ENCODE measurements at places on chromosomes 6 and 20.

- H3K27ac ChIP-seq, result no peak overlapping the region
- DNase-seq, result no peak
- no peaks in the 10 kb centered on the region for H3K4me1 ChIP-seq
- peaks cover 10% of the 10 kb centered on the region for H3K27me3 ChIP-seq
Observed at GRCh38 chr20:33874129-33874528, 63.0 kb downstream of the CHMP4B start.

DNA sequence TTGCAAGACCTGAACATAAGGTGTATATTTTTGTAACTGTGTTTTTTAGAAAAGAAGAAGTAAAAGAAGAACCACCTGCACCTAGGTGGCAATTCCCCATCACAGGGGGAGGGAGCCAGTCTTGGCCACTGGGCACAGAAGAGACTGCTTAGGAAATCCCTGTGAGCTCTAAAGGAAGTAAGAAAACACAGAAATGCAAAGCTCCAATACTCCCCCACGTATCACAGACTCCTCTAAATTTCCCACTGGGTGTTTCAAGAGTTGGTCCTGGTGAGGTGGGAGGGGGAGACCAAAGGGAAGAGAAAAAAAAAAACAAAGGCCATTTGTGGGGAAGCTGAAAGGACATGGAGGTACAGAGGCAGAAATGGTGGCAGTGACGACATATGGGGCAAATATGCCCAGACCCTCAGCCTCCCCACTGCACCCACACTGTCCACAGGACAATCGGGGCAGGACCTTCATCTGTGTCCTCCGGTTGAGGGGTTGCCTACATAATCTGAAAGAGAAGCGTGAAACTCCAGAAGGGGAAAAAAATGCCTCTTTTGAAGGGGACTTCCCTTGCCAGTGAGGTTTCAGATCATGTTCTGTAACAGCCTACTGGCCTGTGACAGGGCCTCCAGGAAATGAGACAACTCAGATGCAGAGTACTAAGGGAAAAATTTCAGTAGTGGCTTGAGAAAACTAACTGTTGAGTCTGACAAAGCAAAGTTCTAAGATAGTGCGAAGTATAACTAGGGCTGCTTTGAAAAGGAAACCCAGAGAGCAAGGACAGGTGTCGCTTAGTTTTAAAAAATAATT is 226.2 kb upstream of the MARCKS start:
- H3K4me3 ChIP-seq, result no peak overlapping the region
- H3K27ac ChIP-seq, result peak overlapping the region; percentile 22
- no peak for DNase-seq
- peaks cover 12% of the 10 kb centered on the region for H3K4me1 ChIP-seq
- H3K36me3 ChIP-seq, result no peaks in the 10 kb centered on the region

- peaks cover 3% of the 10 kb centered on the region for H3K27me3 ChIP-seq
- no peak overlapping the region for H3K27ac ChIP-seq
- no peaks in the 10 kb centered on the region for H3K36me3 ChIP-seq
- no peak for DNase-seq
- H3K4me1 ChIP-seq, result peaks cover 4% of the 10 kb centered on the region
Observed at GRCh38 chr20:45818239-45818638, 5.8 kb downstream of the UBE2C start.

DNA sequence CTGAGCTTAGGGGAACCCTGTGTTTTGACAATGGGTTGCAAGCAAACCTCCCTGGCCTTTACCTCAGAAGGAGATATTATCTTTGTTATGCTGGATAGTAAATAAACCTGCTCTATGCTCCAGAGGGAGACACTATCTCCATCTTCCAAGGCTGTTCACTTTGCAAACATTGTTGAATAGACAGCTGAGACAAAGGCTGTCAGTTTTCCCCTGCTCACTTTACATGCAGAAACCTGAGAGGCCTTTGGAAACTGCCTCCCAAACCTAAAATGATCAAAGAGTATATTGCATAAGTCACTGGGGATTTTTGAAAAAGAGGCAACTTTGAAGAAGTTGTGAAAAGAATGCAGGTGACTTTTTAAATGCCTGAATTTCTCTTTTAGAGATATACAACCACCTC is 61.6 kb downstream of the MRAP2 start:
- no peak overlapping the region for H3K4me3 ChIP-seq
- H3K4me1 ChIP-seq, result no peaks in the 10 kb centered on the region
- peaks cover 1% of the 10 kb centered on the region for H3K27me3 ChIP-seq
- DNase-seq, result no peak
- no peak overlapping the region for H3K27ac ChIP-seq

DNA sequence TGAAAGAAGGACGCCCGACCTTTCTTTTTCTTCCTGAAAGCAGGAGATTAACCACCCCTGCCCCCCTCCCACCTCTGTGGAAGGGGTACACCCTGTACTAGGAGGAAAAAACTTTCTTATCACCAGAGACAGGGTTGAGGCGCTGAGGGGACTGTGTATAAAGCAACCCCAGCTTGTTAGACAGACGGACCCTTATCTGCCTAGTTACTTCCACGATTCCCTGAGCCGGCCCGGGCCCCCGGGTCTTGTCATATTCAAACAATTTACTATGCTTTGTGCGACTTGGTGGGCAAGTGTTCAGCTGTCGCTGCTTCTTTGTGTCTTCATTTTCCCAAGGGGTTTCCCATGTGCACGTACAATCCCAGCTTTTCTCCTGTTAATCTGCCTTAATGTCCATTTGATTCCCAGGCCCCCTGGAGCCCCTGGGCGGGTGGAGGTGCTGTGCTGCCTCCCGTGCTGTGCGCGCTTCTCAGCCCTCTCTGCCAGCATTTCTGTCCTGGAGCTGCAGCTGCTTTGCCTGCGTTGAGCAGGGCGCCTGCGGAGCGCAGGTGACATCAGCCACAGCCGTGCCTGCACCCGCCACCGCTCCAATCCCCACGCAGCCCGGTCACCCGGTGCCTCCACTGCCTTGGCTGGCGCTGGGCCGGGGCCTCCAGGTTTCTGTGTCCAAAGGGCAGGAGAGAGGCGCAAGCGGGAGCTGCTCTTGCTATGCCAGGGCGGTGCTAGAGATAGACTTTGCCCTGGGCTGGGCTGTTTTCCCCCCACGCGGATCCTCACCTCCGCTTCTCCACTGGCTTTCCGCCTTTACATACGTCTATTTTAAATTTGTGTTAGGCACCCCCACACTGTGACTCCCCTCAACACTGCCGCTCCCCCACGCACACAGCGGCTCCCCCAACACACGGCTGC is 96.2 kb downstream of the TTLL2 start:
- no peak for DNase-seq
- no peaks in the 10 kb centered on the region for H3K36me3 ChIP-seq
- H3K4me1 ChIP-seq, result peaks cover 29% of the 10 kb centered on the region
- H3K27ac ChIP-seq, result no peak overlapping the region
- peaks cover 7% of the 10 kb centered on the region for H3K27me3 ChIP-seq

- peaks cover 11% of the 10 kb centered on the region for H3K4me1 ChIP-seq
- no peak overlapping the region for H3K27ac ChIP-seq
- H3K36me3 ChIP-seq, result no peaks in the 10 kb centered on the region
- H3K27me3 ChIP-seq, result peaks cover 6% of the 10 kb centered on the region
Observed at GRCh38 chr6:46032110-46032998, 16.7 kb upstream of the CLIC5 start.

DNA sequence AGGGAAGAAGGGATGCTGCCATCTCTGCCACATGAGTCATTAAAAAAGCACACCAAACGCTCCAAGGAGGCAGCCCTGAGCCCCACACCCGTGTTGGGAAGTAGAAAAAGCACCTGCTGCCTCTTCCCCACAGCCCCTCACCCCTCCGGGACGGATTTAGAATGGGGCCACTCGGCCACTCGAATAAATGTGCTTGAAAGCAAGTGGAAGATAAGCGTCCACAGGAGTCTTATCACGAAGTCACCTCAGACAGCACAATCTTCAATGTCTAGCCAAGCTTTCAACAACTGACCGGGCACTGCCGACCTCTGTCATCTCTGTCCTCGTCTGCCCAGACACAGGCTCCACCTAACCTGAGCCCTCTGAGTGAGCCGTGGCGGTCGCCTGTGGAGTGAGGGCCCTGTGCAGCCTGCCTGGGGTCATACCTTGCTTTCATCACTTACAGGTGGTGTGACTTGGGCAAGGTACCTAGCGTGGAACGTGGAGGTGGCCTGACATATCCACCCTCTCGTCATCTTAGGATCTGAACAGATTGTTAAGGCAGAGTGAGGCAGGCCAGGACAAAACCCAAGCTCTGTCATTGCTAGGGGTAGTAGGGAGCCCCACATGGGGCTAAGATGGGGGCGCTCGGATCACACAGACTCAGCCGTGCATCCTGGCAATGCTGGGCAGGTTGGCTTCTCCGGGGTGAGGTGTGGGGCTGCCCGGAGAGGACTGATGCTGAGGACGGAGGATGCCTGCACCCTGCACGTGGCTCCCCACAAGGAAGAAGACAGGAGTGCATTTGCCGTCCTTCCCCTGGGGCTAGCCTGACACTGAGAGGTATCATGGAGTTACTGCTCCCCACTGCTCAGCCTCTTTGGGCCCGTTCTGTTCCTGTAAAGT is 34.8 kb downstream of the PSMG4 start:
- H3K36me3 ChIP-seq, result peaks cover 25% of the 10 kb centered on the region
- peak overlapping the region; percentile 74 for H3K4me3 ChIP-seq
- no peaks in the 10 kb centered on the region for H3K4me1 ChIP-seq
- no peak for DNase-seq
- no peak overlapping the region for H3K27ac ChIP-seq
- peaks cover 10% of the 10 kb centered on the region for H3K27me3 ChIP-seq

GRCh38 chr6:23213651-23214050 is 644.3 kb downstream of the HDGFL1 start:
- peaks cover 5% of the 10 kb centered on the region for H3K4me1 ChIP-seq
- H3K4me3 ChIP-seq, result no peak overlapping the region
- H3K36me3 ChIP-seq, result peaks cover 10% of the 10 kb centered on the region

- H3K27ac ChIP-seq, result no peak overlapping the region
- peaks cover 6% of the 10 kb centered on the region for H3K36me3 ChIP-seq
- no peak overlapping the region for H3K4me3 ChIP-seq
- H3K4me1 ChIP-seq, result peaks cover 2% of the 10 kb centered on the region
Observed at GRCh38 chr6:626236-626635, 30.7 kb downstream of the HUS1B start.

GRCh38 chr6:15368186-15368585 is 122.3 kb downstream of the JARID2 start:
- H3K36me3 ChIP-seq, result no peaks in the 10 kb centered on the region
- H3K4me1 ChIP-seq, result peaks cover 42% of the 10 kb centered on the region
- H3K4me3 ChIP-seq, result no peak overlapping the region
- H3K27ac ChIP-seq, result no peak overlapping the region
- no peaks in the 10 kb centered on the region for H3K27me3 ChIP-seq

- peaks cover 3% of the 10 kb centered on the region for H3K27me3 ChIP-seq
- peak overlapping the region; percentile 67 for H3K27ac ChIP-seq
- H3K4me1 ChIP-seq, result peaks cover 28% of the 10 kb centered on the region
- no peak for DNase-seq
- H3K36me3 ChIP-seq, result no peaks in the 10 kb centered on the region
- peak overlapping the region; percentile 59 for H3K4me3 ChIP-seq
Observed at GRCh38 chr20:44526129-44526528, 4.3 kb upstream of the SERINC3 start.

GRCh38 chr20:52312132-52312729 is 120.7 kb upstream of the ZFP64 start:
- no peaks in the 10 kb centered on the region for H3K27me3 ChIP-seq
- no peak overlapping the region for H3K27ac ChIP-seq
- H3K4me1 ChIP-seq, result no peaks in the 10 kb centered on the region
- DNase-seq, result peak; percentile 50
- H3K4me3 ChIP-seq, result no peak overlapping the region

Measured in endothelial cell (in vitro differentiated cells).